ENCODE measurements at places on chromosomes 6 and 20.
A peak's percentile ranks its signal among the peaks of the same experiment; 100 is the strongest.

DNA sequence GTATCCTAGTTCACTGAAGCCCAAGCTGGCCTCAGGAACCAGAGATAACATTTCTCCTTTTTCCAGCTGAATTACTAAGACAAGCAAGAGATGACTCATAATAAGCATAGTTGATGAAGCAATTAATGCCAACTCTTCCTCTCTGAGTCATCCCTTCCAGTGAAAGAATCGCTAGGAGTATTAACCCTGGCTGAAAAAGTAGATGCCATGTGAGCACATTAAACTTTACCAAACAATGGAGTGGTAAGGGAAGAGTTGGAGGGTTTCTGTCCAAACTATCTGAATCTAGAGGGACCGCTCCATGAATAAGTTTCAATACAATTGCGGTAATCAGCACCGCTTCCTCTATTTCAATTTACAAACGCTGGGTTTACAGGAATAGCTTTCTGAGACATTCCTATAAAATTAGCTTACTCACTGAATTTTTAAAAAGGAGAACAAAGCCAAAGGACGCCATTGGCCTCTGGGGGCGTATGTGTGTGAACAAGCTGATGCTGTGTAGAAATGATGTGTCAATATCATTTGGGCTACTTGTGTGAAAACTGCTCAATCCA is 48.3 kb downstream of the ATXN1 start:
- DNase-seq: peak; percentile 93

DNA sequence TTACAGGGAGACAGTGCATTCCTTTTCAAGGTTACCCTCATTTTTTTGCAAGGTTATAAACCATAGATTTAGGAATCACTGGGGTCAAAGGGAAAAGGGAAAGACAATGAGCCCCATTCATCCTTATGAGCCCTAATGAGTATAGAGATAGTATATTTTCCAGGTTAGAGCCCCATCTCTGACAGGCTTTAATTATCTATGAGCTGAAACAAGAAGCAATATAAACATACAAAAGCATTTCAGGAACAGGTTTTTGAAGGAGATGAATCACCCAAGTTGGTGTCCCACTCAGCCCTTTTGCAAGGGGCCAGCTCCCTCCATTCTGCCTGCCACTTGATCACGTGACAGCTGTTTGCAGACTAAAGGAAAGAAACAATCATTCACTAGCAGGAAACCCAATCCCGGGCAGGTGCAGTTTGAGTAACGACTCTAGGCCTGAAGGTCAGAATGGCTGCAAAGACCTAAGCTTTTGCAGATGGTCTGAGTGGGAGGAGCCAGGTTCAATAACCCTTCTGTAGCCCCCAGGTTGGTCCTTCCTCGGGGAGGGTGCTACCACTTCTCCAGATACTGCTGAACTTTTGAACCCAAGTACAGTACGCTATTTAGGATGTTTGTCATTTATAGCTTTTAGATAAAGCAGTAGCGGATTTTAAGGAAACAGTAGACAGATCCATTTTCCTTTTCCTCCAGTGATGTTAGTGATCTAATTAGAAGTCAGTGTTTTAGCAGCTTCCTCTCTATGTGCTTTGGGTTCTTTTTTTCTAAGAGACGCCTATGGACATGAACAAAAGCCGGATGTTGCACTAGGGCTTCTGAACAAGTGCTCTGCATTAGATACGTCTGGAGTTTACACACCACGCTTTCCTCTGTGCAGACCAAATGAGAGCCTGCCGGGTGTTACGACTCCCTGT is 253.2 kb downstream of the SOX4 start:
- no peak for DNase-seq

- DNase-seq: no peak
These were observed 222.2 kb upstream of the FLRT3 start for GRCh38 chr20:14559612-14560011.

GRCh38 chr6:3426091-3426926 is 30.5 kb downstream of the SLC22A23 start:
- no peak for DNase-seq

GRCh38 chr6:10144772-10145171 is 270.1 kb downstream of the TFAP2A start:
- no peak for DNase-seq

Measured in EL (cell line).